Stimulated activated CD8-positive, alpha-beta memory T cell treated with anti-CD3 and anti-CD28 coated beads, Interleukin-4, amount 100 ng/mL, for 4 hours (primary cell): ENCODE measurements at places on chromosomes 5 and 9.

- DNase-seq, result no peak
These were observed 2.6 kb downstream of the NDFIP1 start for GRCh38 chr5:142110988-142111687.

GRCh38 chr9:33049680-33050361 is 24.7 kb downstream of the DNAJA1 start:
- DNase-seq, result no peak

DNA sequence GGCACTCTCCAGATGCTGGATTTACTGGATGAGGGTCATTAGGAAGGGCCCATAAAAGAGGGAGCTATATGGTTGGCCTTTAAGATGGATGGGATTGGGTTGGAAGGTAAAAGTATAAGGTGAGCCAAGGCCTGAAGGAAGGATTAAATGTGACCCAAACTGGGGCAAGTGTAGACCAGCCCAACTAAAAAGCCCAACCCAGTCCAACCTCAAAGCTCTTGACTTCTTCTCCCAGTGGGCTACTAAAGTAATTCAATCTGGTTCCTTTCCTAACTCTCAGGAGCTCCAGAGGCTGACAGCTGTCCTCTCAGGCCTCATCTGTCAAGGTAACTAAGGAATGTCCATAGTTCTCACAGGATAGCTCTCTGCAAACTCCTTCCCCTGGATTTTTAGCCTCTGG is 122.2 kb upstream of the EFNA5 start:
- no peak for DNase-seq

DNA sequence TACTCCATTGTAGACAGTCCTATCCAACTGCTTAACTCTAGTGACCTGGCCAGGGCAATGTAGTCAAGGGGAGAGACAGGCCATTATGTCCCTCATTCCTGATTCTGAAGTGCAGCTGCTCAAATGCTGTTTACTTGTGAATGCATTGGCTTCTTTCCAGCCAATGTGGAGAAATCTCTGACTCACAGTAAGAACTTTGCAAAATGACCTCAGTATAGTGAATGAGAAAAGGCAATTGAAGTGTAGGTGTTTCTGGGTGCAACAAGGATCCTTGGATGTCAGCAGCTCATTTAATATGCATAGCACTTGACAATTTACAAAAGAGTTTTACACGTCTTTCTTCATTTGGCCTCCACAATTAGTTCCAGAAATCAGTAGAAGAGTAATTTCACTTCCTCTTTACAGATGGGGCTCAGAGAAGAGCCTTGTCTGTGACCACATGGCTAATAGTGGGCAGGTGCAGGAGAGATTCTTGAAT is 367.2 kb downstream of the OSTF1 start:
- DNase-seq, result no peak

GRCh38 chr5:124056326-124056990 is 544.5 kb downstream of the CSNK1G3 start:
- no peak for DNase-seq

- no peak for DNase-seq
These were observed 128.6 kb upstream of the MAST4 start for GRCh38 chr5:66467564-66467963.

DNA sequence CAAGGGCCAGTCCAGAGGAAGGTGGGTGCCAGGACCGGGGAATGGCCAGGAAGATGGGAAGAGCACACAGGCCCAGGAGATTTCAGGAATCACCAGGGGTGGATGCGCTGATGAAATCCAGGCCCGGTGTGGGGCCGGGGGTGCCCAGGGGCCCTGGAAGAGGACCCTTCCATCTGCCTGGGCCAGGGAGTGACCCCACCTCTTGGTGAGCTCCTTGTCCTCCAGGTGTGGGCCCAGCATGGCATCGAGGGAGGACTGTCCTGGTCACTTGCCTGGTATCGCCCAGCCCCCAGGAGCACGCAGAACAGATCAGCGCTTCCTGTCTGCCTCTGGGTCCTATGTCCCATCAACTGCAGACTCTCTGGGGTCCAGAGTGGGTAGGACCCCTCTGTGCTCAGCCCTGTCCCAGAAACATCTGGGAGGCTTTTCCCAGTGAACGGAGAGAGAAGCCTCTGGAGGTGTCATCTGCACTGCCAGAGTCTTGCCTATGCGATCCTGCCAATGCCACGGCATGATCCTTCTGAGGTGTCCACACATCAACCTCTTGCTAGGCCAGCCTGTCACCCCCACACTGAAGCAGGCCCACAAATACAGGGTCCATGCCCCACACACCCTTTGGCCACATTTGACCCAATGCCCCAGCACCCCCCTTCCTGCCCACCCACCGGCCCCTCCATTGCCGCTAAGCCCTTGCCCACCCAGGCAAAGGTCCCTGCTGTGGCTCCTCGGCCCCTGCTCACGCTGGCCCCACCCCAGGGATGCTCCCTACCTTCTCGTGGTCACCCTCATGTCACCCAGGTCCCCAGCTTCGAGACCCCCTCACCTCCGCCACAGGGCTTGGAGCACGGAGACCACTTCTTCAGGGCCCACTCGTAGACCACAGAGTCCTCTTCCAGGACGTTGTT is 67.2 kb downstream of the ZNF354C start:
- DNase-seq, result no peak
